Fibroblast of skin of abdomen (primary cell): ENCODE measurements at places on chromosomes 5 and 9.

DNA sequence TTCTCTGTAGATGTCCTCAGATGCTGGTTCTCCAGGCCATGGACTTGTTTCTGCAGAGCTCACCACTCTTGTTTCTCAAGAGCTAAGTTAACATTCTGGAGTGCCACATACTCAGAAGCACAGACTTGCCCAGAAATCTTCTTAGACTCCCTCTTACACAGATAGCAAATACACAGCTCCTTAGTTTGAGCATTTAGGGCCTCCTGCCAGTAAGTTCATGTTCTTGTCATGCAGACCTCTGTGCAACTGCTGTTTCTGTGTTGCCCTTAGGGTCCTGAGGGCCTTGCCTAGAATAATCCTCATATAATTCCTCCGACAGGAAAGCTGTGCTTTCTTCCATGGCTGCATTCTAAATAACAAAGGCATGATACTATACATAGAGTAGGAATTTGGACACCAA lies 1.3 kb upstream of the PTPDC1 start:
- no peak for DNase-seq

DNA sequence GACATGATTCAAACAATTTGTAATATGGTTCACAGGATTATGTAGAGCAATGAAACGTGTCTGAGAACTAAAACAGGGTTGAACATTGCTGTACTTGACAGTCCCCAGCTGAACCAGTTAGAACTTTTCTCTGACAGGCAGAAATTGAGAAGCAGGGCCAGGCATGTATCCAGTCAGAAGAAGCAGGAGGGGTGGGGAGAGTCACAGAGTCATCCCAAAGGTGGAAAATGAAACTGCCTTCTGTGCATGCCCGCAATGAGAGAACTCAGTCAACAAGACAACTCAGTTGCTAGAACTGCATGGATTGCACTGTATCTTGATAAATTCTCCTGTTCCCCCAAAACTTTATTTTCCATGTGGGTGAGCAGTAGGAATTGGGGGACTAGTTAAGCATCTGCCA lies 72.9 kb upstream of the PRLR start:
- no peak for DNase-seq

GRCh38 chr9:120338340-120338739 lies 241.6 kb downstream of the CDK5RAP2 start:
- DNase-seq = no peak

DNA sequence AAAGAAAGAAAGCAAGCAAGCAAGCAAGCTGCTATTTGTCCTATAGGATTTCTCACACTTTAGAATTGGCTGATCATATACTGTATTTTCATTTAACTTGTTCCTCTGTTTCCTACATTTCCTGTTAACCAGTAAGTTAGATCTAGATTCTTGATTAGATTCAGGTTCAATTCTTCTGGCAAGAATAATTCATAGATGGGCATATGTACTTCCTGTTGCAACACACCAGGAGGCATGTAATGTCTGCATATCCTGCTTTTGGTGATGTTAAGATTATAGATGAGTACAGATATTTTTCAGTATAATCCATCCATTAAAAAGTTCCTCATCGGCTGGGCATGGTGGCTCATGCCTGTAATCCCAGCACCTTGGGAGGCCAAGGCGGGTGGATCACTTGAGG lies 10.8 kb upstream of the KIF27 start:
- DNase-seq = no peak

- peak; percentile 85 for DNase-seq
These were observed 174.0 kb upstream of the NREP start for GRCh38 chr5:111930905-111931461.

GRCh38 chr5:132437604-132438266 lies 52.8 kb downstream of the IRF1 start:
- DNase-seq = peak; percentile 95

GRCh38 chr9:134723491-134724190 lies 82.0 kb downstream of the COL5A1 start:
- DNase-seq = no peak

DNA sequence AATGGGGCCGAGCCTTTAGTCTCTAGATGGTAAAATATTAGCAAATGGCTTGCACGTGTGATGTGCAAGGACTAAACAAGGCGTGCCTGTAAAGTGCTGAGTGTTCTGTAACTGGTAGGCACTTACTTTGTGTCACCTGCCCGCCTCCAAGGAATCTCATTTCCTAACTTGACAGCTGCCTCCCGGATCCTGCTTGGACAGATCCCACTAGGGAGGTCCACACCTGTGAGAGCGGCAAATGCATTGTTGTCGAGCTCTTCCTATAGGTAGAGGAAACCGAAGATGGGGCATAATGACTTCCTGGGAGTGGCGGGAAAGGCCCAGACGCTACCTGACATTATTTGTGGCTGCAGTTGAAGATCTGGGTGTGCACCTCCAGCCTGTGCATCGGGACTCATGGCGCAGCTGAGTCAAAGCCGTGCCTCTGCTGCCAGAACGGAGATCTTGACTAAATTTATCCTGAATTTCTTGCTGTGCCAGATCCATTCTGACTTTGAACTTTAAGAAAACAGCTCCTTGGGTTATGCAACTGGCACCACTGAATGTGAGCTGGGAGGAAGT lies 79.8 kb downstream of the TENT4A start:
- DNase-seq = no peak

DNA sequence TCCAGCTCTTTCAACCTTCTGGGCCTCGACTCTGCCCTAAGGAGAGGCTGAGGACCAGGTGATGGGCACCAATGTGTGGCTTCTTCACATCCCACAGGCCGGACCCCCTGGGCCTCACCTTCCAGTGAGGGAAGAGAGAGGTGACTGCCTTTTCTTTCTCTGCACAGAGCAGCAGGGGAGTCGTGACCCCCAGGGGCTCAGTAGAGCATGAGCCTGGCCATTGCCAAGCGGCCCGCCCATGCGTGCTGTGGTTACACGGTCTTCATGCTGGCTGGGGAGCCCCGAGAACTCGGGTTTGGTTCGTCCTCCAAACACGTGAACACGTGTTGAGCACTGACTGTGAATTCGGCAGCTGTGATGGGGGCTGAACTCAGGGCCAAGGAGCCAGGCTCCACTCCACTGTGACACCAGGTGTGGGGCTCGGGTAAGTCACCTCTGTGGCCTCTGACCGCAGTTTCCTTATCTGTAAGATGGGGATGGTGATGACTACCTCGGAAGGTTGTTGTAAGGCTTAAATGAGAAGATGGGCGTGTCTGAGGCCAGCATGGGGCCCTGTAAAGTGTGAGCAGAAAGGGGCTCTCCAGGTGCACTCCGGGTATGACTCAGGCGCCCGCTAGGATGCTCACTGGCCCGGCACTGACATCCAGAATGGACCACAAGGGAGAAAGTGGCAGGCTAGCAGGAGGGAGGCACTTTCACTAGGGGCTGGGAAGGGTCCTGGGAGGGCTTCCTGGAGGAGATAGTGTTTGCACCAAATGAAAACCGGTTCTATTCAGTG lies 13.4 kb upstream of the GRHPR start:
- no peak for DNase-seq

DNA sequence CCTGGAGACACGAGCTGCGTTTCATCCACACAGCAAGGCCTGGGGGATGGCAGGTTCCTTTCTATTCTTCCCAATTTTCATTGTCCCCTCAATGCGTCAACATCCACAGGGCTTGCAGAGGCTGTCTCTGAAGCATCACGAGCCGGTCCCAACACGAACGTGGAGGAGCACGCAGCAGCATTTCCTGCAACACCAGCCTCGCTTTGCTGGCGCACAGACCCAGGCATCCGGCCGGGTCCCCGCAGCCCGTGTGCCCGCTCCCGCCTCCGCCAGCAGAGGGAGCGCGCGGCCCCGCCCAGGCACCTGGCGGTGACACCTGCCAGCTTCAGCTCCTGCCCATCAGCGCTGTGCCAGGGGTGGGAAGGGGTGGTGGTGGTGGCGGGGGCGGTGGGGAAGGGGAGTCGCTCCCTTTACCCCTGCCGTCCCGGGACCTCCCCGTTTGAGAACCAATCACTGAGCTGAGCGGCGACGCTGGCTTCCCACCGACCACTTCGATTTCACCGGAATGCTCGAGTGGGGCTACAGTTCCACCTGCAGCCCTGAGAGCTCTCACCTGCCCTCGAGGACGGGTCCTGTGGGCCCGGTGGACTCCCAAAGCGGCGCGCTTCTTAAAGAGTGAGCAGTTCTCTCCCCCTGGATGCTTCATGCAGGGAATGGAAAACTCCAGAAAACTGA lies 464.5 kb downstream of the ICE1 start:
- DNase-seq = no peak

- DNase-seq = peak; percentile 98
These were observed 37.6 kb downstream of the DUSP1 start for GRCh38 chr5:172733131-172733973.

GRCh38 chr9:3993773-3994172 lies 306.1 kb downstream of the GLIS3 start:
- no peak for DNase-seq

- DNase-seq = no peak
These were observed 81.3 kb downstream of the GADD45G start for GRCh38 chr9:89686126-89686525.

DNA sequence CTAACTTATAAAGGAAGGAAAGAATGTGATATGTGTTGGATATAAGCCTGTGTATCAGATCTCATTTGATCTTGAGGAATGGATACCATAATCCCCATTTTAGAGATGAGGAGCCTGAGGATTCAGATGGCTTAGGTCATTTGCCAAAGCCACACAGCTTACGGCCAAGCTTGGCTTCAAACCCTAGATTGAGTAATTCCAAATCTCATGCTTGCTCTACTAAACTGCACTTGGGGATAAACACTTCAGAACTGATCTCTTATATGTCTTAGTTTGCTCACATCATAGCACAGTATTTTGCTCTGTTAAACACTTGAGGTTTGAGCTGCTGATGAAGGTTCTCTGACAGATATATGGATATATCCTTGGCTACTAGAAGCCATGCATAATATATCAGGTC lies 504.4 kb downstream of the NTRK2 start:
- DNase-seq = no peak

- no peak for DNase-seq
These were observed 6.5 kb downstream of the SNX18 start for GRCh38 chr5:54524082-54524481.

GRCh38 chr9:79264511-79265355 lies 307.0 kb upstream of the TLE4 start:
- DNase-seq = peak; percentile 54

- DNase-seq = peak; percentile 18
These were observed 75.6 kb downstream of the ST8SIA4 start for GRCh38 chr5:100827481-100827889.
